Gastroesophageal sphincter (tissue), 4 donors: ENCODE measurements at places on chromosomes 4 and X.
A peak's percentile ranks its signal among the peaks of the same experiment; 100 is the strongest.

DNA sequence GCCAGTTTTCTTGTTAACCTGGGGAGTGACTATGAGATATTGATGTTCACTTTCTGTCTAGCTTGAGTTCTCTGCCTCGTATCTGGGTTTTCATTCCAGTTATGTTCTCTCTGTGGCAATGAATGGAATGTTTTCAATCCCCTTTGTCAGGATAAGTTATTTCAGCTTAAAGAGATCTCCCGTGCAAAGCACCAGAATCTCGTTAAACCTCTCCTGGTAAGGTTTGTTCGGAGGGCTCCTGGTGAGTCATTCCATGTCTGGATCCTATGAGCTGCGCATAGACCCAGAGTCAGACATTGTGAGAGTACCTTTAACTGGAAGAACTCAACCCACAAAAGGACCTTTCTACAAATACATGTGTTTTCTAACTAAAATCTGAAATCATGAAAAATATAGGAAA lies 51.0 kb downstream of the KDR start:
- peaks cover 3% of the 10 kb centered on the region for H3K4me1 ChIP-seq
- no peak for ATAC-seq
- H3K27ac ChIP-seq, result no peak overlapping the region
- no peak overlapping the region for H3K4me3 ChIP-seq
- no peaks in the 10 kb centered on the region for H3K36me3 ChIP-seq

GRCh38 chr4:81555489-81555888 lies 83.8 kb upstream of the RASGEF1B start:
- no peaks in the 10 kb centered on the region for H3K36me3 ChIP-seq
- H3K4me1 ChIP-seq, result no peaks in the 10 kb centered on the region
- H3K4me3 ChIP-seq, result no peak overlapping the region
- ATAC-seq, result no peak
- no peak overlapping the region for H3K27ac ChIP-seq

- no peaks in the 10 kb centered on the region for H3K36me3 ChIP-seq
- no peaks in the 10 kb centered on the region for H3K27me3 ChIP-seq
These were observed 91.3 kb upstream of the KLHL13 start for GRCh38 chrX:118207831-118208453.

DNA sequence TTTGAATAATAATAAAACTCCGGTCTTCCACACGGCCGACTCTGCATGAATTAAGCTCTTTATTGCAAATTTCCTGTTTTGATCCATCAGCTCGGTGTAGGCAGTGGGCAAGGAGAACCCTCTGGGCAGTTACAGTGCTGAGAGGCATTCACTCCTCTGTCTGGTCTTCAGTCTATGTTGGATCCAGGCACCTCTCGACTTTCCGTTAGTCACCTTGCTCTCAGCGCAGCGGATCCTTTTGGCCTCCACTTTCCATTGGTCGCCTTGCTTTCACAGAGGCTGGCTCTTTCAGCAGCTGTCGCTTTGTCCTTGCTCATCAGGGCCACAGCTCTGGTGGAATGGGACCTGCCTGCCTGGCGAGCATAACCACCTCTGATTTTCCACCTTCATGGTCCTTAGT lies 52.9 kb downstream of the TRMT44 start:
- no peak overlapping the region for H3K27ac ChIP-seq
- no peaks in the 10 kb centered on the region for H3K27me3 ChIP-seq
- no peak overlapping the region for H3K4me3 ChIP-seq
- H3K36me3 ChIP-seq, result no peaks in the 10 kb centered on the region
- ATAC-seq, result no peak

DNA sequence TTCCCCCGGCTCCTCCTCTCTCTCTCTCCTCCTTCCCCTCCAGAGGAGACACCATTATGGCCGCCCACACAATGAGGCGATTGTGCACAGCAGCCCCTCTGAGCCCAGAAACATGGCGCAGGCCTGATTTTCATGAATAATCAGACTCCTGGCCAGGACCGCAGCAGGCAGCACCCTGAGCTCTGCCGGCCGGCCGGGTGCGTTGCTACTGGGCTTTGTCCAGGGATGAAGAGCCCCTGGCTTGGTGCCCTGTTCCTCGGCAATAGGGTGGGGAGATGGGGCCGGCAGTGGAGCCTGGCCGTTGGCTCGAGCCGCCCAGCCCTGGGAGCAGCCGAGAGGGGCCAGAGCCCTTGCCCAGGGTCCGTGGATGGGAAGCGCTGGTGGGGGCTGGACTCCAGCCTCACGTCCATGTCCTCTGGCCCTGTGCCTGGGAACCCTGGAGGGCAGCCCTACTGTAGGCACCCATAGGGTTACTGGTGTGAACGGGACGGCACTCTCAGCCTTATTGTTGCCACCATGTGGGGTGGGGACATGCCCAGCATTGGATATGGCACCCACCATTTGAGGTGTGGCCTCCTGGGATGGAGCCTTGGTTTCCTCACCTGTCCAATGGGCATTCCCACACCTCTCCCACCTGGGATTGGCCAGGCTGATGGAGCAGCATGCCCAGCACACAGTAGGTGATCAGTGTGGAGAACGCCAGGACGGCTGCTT lies 103.0 kb downstream of the SORCS2 start:
- H3K36me3 ChIP-seq, result no peaks in the 10 kb centered on the region
- no peaks in the 10 kb centered on the region for H3K27me3 ChIP-seq
- ATAC-seq, result peak; percentile 48
- H3K4me1 ChIP-seq, result no peaks in the 10 kb centered on the region
- no peak overlapping the region for H3K27ac ChIP-seq

- no peaks in the 10 kb centered on the region for H3K27me3 ChIP-seq
- no peaks in the 10 kb centered on the region for H3K4me1 ChIP-seq
- no peak overlapping the region for H3K4me3 ChIP-seq
- ATAC-seq, result no peak
These were observed 169.1 kb downstream of the ARHGAP24 start for GRCh38 chr4:85644061-85644460.

DNA sequence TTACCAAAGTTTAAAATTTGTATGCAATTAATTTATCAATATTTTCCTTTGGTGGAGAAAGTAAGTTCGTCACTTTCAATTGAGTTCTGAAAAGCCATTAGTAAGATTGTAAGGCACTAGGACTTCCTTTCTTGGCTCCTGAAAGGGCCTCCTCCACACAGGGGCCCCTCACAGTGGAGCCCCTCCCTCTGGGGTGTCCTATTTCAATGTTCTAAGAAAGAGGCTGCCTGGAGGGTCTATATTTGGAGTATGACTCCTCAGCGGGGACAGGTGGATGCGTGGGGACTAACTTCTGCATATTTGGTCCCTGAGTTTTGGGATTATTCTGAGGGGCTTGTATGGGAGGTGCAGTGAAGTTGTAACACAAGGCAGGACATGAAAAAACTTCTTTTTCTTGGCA lies 1.6 kb upstream of the ARMCX4 start:
- H3K36me3 ChIP-seq, result no peaks in the 10 kb centered on the region
- no peaks in the 10 kb centered on the region for H3K27me3 ChIP-seq
- H3K4me1 ChIP-seq, result no peaks in the 10 kb centered on the region
- no peak overlapping the region for H3K4me3 ChIP-seq
- ATAC-seq, result no peak

DNA sequence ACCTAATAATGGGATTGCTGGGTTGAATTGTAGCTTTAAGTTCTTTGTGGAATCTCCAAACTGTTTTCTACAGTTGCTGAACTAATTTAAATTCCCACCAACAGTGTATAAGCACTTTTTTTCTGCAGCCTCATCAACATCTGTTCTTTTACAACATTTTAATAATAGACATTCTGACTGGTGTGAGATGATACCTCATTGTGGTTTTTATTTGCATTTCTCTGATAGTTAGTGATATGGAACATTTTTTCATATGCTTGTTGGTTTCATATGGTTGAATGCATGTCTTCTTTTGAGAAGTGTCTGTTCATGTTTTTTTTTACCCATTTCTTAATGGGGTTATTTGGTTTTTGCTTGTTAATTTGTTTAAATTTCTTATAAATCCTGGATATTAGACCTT lies 1718.9 kb downstream of the C4orf33 start:
- no peaks in the 10 kb centered on the region for H3K27me3 ChIP-seq
- no peaks in the 10 kb centered on the region for H3K4me1 ChIP-seq
- no peaks in the 10 kb centered on the region for H3K36me3 ChIP-seq
- no peak for ATAC-seq
- no peak overlapping the region for H3K4me3 ChIP-seq
- H3K27ac ChIP-seq, result no peak overlapping the region

DNA sequence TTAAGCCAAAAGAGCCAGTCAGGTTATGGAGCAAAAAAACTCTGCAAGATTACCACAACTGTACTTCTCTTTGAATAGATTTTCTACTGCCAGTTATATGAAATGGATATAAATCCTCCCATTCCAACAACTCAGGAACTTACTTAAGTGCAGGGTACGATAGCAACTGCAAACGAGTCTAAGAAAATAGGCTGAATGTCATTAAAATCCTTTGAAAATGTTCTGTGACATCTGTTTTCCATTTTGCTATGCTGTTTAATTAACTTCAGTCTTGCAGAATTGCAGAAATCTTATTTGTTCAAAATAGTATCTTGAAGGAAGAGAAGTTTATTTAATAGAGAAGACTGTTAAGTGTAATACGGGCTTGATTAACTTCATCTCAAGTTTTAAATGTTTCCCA lies 243.8 kb downstream of the PALLD start:
- ATAC-seq, result no peak
- peaks cover 14% of the 10 kb centered on the region for H3K4me1 ChIP-seq
- H3K27ac ChIP-seq, result no peak overlapping the region
- H3K4me3 ChIP-seq, result no peak overlapping the region

- H3K4me3 ChIP-seq, result no peak overlapping the region
- no peaks in the 10 kb centered on the region for H3K36me3 ChIP-seq
- no peak for ATAC-seq
- H3K4me1 ChIP-seq, result no peaks in the 10 kb centered on the region
These were observed 222.1 kb downstream of the CBR4 start for GRCh38 chr4:168787801-168788595.

DNA sequence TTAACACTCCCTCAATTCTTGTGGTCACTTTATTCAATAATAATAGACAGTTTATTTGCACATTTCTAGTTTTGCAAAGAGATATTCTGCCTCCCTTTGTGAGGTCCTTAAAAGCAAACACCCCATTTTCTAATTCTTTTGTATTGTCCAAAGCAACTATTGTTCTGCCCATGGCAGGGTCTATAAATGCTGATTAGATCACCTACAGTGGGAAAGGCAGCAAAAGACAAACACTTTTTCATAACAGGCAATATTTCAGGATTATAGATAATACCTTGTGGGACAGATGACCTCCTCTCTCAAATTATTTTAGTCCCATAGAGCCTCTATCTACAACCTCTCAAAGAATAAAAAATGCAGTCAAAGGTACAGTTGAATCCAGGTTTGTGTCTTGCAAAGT lies 28.6 kb downstream of the COMMD8 start:
- ATAC-seq, result no peak
- no peaks in the 10 kb centered on the region for H3K4me1 ChIP-seq
- H3K27ac ChIP-seq, result no peak overlapping the region
- no peaks in the 10 kb centered on the region for H3K27me3 ChIP-seq
- no peak overlapping the region for H3K4me3 ChIP-seq
- H3K36me3 ChIP-seq, result no peaks in the 10 kb centered on the region

- H3K4me3 ChIP-seq, result no peak overlapping the region
- peaks cover 71% of the 10 kb centered on the region for H3K27me3 ChIP-seq
- H3K4me1 ChIP-seq, result no peaks in the 10 kb centered on the region
- H3K27ac ChIP-seq, result no peak overlapping the region
- ATAC-seq, result no peak
These were observed 53.0 kb upstream of the CRMP1 start for GRCh38 chr4:5945936-5946335.

DNA sequence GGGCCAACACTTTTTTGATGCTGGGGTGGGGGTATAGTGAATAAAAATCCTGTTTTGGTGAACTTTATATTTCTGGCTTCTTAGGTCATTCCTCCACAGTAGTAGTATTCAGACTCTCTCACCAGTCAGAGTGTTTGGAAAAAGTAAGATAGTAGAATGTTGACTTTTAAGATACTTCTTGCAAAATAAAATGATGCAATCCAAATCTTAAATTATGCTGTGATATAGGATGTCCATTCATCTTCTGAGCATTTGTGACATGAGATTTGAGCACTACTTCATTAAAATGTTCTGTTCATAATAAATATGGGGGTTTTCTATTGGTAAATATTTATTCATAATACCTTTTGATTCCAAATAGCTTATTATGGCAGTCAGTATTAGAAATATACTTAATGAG lies 70.1 kb downstream of the BMP2K start:
- no peak overlapping the region for H3K4me3 ChIP-seq
- H3K36me3 ChIP-seq, result peaks cover 9% of the 10 kb centered on the region
- H3K27me3 ChIP-seq, result no peaks in the 10 kb centered on the region
- no peak for ATAC-seq

DNA sequence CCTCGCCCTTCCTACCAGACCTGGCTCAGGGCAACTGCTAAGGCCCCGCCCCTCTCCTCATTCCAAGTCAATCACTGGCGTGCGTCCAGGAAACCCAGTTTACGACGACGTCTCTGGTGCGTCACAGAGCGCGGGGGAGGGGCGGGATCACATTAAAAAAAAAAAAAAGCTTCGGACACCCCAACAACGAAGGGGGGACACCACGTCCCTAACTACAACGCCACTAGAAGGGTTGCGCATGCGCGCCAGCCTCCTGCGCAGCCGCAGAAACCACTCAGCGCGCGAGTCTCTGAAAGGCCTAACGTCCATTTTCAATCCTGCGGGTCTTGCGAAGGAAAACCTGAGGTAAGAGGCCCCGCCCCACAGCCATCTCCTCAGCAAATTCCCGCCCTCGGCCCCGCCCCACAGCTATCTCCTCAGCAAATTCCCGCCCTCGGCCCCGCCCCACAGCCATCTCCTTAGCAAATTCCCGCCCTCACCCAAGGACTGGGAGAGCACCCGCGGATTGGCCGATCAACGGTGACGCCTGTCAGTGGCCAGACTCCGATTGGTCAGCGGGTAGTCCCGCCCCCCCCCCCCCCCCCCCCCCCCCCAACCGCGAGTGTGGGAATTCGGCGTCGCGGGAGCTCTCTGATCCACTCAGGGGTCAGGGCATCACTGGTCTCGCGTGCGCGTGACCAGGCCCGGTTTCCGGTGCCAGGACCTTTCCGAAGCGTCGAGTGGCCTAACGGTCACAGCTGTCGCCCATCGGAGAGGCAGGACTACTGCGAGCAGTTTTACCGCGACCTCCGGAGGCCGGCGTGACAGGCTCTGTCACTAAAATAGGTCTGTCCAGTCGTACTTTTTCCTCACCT lies at the start of gene SCML1:
Gene SCML1, plus strand, starts transcription at position 638 of the 854 bp plus-strand sequence. CDS start 6,694 bp downstream, outside the sequence.
- peaks cover 4% of the 10 kb centered on the region for H3K36me3 ChIP-seq
- ATAC-seq, result peak; percentile 95
- peak within 1 kb of the TSS; percentile 95 for H3K27ac ChIP-seq
- H3K27me3 ChIP-seq, result no peaks in the 10 kb centered on the region

GRCh38 chrX:39592776-39593175 lies 505.0 kb downstream of the BCOR start:
- H3K36me3 ChIP-seq, result no peaks in the 10 kb centered on the region
- no peak for ATAC-seq
- no peak overlapping the region for H3K27ac ChIP-seq
- no peaks in the 10 kb centered on the region for H3K4me1 ChIP-seq
- H3K4me3 ChIP-seq, result no peak overlapping the region

DNA sequence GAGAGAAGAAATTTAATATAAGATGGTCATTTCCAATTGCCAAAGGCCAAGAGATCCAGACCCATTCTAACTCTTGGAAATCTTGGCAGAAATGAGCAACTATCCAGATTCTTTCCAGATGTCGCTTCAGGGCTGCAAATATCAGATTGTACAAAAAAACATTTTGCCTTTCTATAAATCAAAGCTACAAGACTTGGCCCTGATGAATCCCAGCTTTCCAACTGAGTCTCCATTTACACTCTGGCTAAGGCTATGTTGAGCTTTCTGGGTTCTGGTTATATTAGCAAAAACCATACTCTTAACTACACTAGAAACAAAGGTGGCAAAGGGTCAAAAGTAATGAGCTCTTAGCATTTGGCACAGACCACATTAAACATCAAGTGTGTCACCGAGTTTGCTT lies 345.8 kb downstream of the OPHN1 start:
- H3K4me1 ChIP-seq, result no peaks in the 10 kb centered on the region
- H3K27ac ChIP-seq, result no peak overlapping the region
- H3K27me3 ChIP-seq, result no peaks in the 10 kb centered on the region
- no peak for ATAC-seq
- H3K4me3 ChIP-seq, result no peak overlapping the region
- no peaks in the 10 kb centered on the region for H3K36me3 ChIP-seq
